Mammary epithelial cell (primary cell): ENCODE measurements at places on chromosomes 2 and 18. TPM values are rescaled to one million over a fixed set of nuclear protein-coding genes. Genes with fewer than 3 reads are reported as not detected.

DNA sequence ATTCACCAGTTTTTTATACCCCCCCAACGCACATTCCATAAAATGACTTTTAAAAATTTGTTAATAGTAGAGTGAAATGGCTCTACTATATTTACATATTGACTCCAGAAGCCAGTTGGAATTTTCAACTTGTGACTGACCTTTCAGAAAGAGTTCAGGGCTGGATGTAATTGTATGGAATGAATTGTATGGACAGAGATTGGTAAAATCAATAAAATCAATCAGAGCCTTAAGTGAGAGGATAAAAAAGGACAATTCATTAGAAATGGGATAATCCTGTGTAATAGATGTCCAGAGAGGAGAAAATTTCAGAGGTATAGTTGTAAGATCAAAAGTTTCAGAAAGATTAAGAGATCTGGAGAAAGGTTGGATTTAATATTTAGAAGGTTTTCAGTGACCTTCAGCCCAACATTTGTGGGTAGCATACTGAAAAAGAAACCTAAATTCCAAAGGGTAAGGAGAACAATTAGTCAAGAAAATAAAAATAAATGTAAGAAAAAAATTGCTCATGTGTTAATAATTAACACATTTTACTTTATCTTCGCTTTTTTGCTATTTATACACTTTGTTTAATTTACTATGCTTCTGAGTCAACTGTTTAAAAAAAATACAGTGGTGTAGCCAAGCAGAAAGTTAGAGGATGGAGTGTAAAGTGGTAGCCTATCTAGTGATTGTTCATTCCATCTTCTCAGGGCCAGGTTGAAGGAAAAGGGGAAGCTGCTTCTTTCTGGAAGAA lies 385.4 kb upstream of the TMEFF2 start:
- DNase-seq, result no peak

DNA sequence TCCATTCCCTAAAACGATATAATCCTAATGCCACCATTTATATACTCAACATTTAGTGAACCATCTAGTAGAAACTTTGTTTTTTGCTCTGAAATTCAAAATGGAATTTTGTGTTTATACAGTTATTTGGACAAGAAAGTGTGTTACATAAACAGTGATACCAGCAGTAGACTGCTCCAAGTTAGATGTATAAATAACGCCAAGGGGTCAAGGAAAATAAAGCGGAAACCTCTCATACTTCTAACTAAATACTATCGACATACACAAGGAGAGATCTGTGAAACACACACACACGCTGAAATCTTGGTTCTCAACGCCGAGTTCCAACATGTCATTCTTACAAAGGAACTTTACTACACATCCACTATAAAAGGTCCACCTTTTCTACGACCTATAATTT lies 1.2 kb downstream of the TXNL1 start:
- no peak for DNase-seq

DNA sequence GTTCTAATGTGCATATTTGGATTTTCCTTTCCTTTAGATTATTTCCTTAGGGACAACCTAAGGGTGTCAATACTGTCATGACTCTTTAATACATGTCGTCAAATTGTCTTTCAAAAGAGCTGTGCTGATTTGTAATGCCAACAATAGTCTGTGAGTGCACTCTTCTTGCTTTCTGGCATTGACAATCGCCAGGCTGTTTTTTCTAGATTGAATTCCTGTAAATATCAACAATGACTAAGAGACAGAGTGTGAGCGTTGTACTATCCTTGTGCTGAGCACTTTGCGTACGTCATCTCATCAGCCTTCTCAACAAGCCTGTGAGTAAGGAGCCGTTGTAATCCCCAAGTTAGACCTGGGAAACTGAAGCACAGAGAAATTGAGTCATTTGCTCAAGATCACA lies 96.0 kb downstream of the ACOXL start:
- DNase-seq, result no peak

DNA sequence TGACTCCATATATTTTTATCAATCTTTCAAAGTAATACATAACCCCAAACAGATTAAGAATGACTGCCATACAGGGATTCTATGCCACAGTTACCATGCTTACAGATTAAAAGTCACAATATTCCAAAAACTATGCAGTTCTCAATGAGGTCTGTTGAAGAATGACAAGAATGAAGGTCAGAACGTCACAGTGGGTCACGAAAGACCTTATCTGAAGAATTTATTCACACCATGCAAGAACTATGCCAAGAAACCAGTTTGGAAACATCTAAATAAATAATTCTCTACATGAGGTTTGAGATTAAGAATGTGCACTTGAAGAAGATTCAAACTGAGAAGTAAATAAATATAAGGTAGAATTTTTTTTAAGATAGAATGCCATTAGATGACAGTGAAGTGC lies 253.3 kb downstream of the EXOC6B start:
- no peak for DNase-seq

PSMA8 gene
- not detected in 2 replicates for total RNA-seq

GRCh38 chr2:36147670-36148390 lies 207.7 kb upstream of the CRIM1 start:
- no peak for DNase-seq

GRCh38 chr2:171909266-171909665 lies 13.0 kb upstream of the HAT1 start:
- no peak for DNase-seq

IL37 gene
- not detected for total RNA-seq

GRCh38 chr2:229861431-229861830 lies 60.4 kb downstream of the TRIP12 start:
- no peak for DNase-seq
